Vagina (tissue), 2 donors: ENCODE measurements at places on chromosomes 16 and 17.
A peak's percentile ranks its signal among the peaks of the same experiment; 100 is the strongest.

- DNase-seq = no peak
These were observed 53.6 kb downstream of the KANSL1 start for GRCh38 chr17:46139432-46140210.

DNA sequence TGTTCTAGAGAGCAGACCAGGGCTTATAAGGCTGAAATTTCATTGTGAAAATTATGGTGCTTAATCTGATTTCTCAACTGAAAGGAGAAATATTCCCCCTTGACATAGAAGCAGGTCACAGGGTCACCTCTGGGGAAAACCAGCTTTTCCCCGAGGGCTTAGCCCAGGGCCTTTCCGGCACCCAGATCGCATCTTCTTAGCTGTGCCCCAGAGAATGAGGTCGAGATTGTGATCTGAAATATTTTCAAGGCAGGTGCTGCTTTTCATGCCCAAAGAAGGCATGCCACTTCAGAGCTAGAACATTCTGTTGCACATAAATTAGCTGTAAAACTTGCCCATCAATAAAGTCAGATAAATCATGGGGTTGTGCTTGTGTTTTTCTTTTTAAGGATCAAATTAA is 25.4 kb upstream of the ARHGAP17 start:
- no peak for DNase-seq

GRCh38 chr17:5286846-5287245 is 4.8 kb downstream of the RABEP1 start:
- DNase-seq = no peak

- no peak for DNase-seq
These were observed 174.9 kb upstream of the CIBAR2 start for GRCh38 chr16:85286951-85287814.

DNA sequence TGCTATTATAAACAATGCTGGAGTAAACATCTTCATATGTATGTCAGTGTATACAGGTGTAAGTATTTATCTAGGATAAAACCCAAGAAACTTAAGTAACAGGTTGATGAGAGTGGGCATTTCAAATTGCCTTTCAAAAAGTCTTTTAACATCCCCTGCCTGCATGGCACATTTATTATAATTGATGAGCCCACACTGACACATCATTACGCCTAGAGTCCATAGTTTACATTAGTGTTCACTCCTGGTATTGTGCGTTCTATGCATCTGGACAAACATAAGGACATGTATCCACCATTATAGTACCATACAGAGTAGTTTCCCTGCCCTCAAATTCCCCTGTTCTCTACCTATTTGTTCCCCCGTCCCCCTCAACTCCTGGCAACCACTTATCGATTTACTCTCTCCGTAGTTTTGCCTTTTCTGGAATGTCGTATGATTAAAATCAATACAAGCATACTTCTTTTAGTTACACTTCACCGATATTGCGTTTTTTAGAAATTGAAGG is 53.7 kb downstream of the NACA2 start:
- no peak for DNase-seq

DNA sequence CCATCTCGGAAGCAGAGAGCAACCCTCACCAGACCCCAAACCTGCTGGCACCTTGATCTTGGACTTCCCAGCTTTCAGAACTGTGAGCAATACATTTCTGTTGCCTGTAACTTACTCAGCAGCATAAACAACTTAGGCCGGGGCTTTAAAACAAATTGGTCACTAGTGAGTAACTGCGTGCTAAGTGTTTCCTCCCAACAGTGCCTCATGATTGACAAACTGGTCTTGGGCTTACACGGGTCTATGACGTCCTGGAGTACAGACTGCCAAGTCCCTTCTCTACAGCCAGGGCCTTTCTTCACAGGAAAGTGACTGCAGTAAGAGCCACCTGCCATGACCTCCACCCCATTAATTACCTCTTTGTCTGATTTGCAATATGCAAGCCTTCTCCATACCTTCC is 136.7 kb downstream of the XYLT1 start:
- no peak for DNase-seq

DNA sequence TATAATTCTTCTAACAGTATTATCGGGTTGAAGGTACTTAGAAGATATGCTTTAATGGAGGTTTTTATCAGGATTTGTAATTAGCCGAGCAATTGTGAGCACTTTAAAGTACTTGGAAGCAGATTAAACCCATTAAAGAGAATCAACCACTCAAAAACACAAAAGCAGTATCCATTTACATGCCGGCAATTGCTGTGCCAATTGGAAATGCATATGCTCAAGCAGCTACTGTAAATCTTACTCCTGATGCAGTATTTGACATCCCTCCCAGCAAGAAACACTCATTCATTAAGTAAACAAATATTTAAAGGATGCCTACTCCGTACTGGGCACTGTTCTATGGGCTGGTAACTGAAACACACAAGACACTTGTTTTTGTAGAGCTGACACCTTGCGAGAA is 11.4 kb upstream of the CCL1 start:
- DNase-seq = no peak

DNA sequence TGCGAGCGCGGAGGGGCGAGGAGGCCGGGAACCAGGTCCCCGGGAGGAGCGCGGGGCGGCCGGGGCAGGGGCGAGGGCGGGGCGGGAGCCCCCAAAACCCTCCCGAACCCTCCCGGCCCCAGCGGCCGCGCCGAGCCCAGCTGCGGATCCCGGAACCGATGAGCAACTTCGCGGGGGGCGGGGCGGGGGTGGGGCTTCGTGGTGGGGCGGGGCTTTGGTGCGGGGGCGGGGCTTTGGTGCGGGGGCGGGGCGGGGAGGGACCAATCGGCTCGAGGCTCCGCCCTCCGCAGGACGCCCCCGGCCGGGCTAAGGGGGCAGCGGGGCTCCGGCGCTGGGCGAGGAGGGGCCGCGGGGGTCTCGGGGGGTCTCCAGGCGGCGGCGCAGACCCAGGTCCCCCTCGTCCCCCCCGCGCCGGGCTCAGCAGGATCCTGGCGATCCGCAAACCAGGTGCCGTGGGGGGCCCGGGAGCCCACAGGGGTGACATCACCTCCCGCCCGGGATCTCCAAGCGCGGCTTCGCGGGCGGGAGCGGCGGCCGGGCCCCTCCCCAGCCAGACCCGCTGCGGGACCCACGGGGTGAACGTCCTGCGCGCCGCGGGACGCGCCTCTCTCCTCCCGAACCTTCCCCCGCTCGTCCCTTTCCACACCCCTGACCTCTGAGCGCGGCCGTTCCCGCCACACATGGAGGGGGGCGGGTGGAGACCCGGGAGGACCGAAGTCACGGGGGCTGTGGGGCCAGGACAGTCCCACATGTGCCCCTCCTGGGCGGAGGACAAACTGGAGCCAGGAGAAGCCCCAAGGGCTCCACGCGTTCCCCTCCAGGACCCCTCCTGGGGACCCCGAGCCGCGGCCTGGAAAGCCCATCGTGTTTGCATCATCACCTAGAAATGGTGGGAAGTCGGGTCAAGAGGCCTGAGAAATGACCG is at the start of gene ABR:
Gene ABR, minus strand, starts transcription at position 164 of the 925 bp plus-strand sequence. CDS start 254 bp downstream, outside the sequence.
- no peak for DNase-seq

DNA sequence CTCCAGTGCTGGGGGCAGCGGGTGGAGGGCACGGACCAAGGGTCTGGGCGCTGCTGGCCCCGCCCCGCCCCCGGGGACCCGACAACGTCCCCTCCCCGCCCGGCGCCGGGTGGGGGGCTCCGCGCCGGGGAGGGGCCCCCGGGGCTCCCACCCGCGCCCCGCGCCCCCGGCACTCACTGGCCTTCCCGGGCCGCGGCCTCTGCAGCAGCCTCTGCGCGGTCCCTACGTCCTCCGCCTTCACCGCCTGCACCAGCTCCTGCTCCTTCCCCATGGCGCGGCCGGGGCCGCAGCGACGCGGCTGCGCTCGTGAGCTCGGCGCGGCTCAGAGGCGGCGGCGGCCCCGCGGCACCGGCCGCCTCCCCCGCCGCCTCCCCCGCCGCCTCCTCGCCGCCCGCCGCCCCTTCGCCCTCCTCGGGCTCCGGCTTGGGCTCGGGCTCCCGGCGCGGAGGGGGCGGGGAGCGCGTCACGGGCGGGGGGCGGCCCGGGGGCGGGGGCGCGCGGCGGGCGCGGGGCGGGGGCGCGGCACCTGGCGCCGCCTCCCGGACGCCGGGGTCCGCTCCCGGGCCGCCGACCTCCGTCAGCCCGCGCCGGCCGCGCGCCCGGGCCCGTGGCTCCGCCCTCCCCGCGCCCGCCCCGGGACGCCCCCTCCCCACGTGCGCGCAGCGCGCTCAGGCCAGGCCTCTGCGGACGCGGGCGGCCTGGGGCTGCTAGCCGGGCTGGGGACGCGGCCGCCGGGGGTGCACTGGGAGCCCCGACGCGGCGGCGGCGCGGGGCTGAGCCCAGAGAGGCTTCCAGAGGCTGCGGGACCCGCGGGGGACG is at the start of gene CASKIN1:
Gene CASKIN1, minus strand, starts transcription at position 444 of the 819 bp plus-strand sequence. Its CDS starts 173 bp downstream, at position 271.
- DNase-seq = no peak

DNA sequence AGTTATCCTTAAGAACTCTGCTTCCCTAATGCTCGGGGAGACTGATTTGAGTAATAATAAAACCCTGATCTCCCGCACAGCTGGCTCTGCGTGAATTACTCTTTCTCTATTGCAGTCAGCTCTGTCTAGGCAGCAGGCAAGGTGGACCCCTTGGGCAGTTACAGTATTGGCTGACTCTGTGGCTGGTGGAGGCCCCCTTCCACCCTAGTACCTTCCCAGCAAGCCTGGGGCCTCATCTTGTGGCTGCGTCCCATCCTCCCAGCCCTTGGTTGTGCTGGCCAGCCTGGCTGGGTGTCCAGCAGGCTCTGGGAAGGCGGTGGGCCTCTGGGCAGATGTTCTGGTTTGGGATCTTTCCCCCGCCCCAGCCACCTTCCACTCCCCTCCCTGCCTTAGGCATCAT is 44.5 kb downstream of the CFAP20 start:
- DNase-seq = no peak

GRCh38 chr17:33049781-33050414 is 58.3 kb downstream of the SPACA3 start:
- peak; percentile 56 for DNase-seq

GRCh38 chr16:20884240-20884556 is 16.0 kb downstream of the DCUN1D3 start:
- DNase-seq = no peak

DNA sequence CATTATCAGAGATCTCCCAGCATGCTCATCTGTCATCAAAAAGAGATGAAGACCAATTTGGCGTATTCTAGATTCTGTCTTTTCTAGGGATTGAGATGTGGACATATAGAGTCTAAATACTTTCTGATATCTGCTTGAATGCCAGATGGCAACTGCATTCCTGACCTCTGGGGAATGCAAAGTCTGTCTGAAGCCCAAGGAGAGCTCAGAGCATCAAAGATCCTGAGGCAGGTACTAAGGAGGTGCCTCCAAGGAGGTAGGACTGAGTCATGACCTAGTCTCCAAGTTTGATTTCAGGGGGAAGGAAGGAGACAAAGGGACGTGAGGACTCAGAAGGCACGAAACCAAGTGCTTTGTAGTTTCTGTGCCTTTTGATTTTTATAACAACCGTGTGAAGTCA is 448.4 kb downstream of the HS3ST3B1 start:
- no peak for DNase-seq

- DNase-seq = no peak
These were observed 648 bp upstream of the ERCC4 start for GRCh38 chr16:13919330-13919682.

GRCh38 chr16:3609895-3610697 is 1.3 kb downstream of the SLX4 start:
- no peak for DNase-seq

GRCh38 chr16:72905581-72905980 is 142.3 kb downstream of the ZFHX3 start:
- no peak for DNase-seq

- no peak for DNase-seq
These were observed 484 bp downstream of the FZD2 start for GRCh38 chr17:44557651-44558285.

GRCh38 chr16:10169904-10170410 is 12.3 kb downstream of the GRIN2A start:
- no peak for DNase-seq

DNA sequence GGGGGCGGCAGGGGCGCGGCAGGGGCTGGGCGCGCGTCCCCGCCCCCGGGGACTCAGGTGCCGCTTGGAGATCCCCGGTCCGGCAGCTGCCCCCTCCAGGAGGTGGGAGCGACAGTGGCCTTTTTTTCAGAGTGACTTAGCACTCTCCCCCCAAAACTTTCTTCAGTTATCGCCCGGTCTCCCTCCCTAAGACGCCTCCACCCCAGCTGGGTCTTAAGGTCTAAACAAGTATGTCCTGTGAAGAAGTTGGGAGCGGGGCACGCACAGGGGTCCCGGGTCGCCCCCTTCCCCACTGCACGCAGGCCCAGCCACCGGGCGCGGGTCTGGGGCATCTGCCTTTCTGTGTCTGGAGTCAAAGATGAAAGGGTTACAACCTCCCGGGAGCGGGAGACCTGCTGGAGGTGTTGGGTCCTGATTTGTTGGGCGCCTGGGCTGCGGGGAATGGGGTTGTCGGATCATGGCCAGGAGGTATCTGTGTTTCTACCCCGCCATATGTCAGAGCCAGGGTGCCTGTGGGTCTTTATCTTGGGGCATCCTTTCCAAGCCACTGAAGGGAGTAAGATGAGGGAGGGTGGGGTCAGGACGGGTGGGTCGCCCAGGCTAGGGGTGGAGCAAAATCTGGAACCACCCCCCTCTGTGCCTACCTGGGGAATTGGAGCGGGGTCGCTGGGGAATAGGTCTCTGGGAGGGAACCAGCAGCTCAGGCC is 757 bp downstream of the FMNL1 start:
- DNase-seq = no peak

GRCh38 chr16:89573826-89574680 is 1.5 kb upstream of the CPNE7 start:
- no peak for DNase-seq

DNA sequence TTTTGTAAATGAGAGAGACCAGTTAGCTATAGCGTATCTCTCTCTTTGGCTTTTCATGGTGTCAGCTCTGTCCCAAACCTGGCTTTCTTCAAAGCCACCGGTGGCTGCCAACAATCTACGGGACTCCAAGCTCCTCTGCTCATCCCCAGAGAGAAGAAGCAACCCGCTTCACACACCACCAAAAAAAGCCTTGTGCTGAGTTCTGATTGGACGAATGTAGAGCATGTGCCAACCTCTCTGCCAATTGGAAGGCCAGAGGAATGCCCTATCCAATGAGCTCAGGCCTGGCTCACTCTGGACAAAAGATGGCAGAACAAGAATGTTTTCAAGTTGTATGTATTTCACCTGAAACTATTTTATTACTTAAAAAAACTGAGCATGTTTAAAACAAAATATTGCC is 202.4 kb downstream of the C16orf95 start:
- DNase-seq = no peak

- DNase-seq = no peak
These were observed 1.6 kb downstream of the ATP6V0C start for GRCh38 chr16:2515180-2515851.

DNA sequence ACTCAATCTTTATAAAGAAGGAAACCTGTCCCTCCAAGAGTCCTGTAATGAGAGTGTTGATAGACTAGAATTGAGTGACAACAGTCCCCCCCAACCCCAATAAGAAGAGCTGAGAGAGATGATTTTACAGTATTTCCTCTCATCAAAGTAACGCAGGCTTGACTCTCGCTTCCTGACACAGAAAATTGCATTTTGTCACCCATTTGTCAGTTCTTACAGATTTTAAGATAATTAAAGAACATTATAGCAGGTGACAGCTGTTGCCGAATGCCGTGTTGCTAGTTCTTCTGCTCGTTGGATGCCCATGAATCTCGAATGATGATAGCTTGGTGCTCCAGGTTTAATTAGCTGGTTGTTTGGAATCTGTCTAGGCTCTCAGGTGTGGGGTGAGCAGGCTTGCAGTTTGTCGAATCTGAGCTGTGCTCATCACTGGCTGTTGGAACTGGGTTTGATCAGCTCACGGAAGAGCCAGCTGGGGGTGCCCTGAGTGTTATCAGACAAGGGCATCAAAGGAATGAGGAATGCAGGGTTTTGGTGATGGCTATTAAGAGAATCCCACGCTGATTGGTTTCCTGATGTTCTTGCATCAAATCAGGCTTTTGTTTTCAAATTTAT is 84.8 kb upstream of the CPHXL start:
- no peak for DNase-seq

GRCh38 chr17:80873307-80873951 is 118.2 kb upstream of the CHMP6 start:
- no peak for DNase-seq
